ENCODE measurements at places on chromosomes 6 and 20.

- no peak for DNase-seq
Observed at GRCh38 chr6:48733581-48733980, 622.6 kb upstream of the PTCHD4 start.

DNA sequence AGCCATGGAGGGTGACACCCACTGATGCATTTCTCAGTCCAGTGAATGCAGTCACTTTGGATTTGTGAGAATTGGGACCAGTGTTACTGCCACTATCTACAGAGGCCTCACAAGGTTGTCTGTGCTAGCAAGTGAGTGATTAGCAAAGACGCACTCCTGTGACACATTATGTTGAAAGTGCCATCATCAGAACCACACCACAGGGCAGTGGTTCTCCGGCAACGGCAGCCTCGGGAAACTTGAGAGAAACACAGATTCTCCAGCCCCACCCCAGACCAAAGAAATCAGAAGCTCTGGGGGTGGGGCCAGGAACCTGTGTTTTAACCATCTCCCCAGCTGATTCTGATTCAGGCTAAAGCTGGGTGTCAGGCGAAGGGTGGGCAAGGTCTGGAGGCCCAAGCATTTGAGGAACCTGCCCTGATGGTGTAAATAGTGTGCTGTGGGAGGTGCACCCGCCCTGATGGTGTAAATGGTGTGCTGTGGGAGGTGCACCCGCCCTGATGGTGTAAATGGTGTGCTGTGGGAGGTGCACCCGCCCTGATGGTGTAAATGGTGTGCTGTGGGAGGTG is 39.9 kb downstream of the TMEM242 start:
- no peak for DNase-seq

GRCh38 chr20:48932375-48932941 is 10.9 kb downstream of the ARFGEF2 start:
- no peak for DNase-seq

- no peak for DNase-seq
Observed at GRCh38 chr6:102411796-102412195, 1018.3 kb downstream of the GRIK2 start.

- DNase-seq, result peak; percentile 30
Observed at GRCh38 chr20:37901654-37902503, 1.0 kb upstream of the VSTM2L start.

GRCh38 chr6:20929283-20929682 is 395.0 kb downstream of the CDKAL1 start:
- DNase-seq, result no peak

DNA sequence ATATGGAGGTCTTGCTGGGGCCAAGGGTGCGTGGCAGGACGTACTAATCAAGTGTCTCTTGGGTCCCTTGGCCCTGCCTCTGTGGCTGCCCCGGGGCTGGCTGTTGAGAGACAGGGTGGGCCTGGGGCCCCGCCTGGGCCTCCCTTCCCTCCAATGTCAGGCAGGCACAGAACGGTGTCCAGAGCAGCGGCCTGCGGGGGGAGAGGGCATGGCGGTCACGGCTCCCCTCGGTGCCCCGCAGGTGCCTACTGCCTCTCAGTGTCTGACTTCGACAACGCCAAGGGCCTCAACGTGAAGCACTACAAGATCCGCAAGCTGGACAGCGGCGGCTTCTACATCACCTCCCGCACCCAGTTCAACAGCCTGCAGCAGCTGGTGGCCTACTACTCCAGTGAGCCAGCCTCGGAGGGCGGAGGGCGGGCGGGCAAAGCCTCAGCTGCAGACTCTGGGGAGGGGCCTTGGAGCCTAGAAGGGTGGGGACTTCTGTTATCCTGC is 50.0 kb downstream of the SRC start:
- DNase-seq, result peak; percentile 70

DNA sequence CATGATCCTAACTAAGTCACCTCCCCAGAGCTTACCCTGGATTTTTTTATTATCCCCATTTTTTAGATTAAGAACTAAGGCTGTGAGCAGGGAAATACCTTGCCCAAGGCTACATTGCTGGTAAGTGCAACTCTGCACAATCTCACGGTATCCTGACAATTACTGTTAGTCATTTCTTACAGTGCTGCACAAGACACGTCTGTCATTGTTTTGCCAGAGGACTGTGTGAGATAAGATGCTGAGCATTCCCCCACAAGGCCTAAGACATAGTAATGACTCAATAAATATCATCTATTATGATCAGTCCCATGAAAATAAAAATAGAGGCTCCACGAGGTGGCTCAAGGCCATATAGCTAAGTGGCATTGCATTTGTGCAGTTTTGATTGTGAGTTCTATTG is 21.0 kb downstream of the PFDN4 start:
- DNase-seq, result no peak

DNA sequence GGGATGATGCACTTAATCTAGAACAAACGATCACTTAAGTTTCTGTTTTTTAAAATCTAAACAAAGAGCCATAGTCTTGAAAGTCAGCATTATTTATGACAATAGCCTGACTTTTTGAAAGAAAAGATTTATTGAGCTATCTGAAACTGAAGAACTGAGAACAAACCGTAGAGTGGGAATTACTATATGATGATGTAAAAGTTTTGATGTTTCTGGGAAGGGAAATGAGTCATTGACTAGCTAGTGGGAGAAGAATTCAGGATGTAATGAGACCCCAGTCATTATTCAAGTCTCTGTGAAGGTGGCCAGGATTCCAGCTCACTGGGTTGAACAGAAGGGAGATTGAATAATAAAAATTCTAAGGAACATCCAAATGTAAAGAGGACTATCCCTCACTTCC is 83.4 kb upstream of the FABP7 start:
- no peak for DNase-seq

GRCh38 chr6:17096652-17097051 is 5.2 kb upstream of the STMND1 start:
- no peak for DNase-seq

- no peak for DNase-seq
Observed at GRCh38 chr20:60300374-60300773, 342.2 kb downstream of the CDH26 start.

- no peak for DNase-seq
Observed at GRCh38 chr6:150140236-150140969, 2.4 kb upstream of the PPP1R14C start.

DNA sequence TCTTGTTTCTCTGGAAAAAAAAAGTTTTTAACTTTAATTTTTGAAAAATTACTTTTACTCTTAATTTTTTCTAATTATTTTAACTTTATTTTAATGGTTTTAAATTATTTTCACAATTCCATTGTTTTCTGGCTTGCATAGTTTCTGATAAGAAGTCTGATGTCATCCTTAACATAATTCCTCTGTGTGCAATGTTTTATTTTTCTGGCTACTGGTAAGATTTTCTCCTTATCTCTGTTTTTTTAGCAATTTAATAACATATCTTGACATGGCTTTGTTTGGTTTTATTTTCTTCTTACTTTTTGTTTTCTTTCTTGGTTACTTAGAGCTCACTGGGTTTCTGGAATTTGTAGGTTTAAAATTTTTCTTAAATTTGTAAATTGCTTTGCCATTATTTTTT is 114.8 kb downstream of the TBXT start:
- no peak for DNase-seq

DNA sequence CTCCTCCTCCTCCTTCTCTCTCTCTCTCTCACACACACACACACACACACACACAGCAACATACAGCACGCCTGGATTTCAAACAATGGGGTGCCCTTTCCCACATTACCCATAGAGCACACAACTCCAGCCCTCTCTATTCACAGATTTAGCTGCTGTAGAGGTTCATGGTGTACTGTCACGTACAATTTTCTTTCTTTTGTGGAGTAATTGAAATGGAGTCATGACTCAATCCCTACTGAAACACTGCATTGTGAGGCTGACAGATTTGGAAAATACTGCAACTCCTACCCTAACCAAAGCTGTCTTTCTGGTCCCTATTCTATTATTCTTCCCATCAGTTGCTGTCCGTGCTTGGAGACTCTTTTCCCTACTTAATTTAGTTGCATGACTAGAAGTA is 166.9 kb downstream of the EDN1 start:
- no peak for DNase-seq

DNA sequence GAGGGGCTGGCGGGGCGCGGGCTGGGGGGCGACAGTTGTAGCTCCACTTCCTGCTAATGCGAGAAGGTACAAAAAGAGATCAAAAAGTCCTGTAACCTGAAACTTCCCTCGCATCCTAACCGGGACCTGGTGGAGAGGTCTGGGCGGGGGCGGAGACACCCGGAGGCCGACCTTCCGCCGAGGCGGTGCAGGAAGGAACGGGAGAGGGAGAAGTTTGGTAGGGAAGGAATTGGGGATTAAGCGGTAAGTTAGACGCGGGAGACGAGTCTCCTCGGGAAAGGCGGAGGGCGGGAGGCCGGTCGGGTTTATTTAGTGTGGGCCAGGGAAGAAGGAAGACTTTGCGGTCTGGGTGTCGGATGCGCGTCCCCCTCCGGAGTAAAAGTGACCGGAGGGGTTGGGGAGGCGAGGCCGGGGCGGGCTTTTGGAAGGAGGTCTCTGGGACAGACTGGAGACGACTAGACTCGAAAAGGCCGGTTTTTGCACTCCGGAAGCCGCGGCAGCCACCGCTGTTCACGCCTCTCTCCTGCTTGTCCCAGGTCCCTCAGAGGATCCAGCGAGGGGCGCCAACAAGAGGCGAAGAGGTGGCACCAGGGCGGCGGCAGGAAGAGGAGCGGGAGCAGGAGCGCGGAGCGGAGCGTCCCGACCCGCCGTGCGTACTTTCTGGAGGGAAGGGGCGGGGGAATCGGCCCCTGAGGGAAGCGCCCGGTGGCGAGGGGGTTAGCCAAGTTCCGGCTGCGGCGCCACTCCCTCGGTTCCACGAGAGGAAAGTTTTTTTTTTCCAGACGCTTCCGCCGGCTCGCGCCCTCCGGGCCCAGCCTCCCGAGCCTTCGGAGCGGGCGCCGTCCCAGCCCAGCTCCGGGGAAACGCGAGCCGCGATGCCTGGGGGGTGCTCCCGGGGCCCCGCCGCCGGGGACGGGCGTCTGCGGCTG is 734 bp downstream of the TPBG start:
- no peak for DNase-seq

GRCh38 chr20:59004493-59004762 is 2.6 kb downstream of the CTSZ start:
- DNase-seq, result no peak

GRCh38 chr6:169518451-169518850 is 183.4 kb downstream of the WDR27 start:
- DNase-seq, result no peak

GRCh38 chr6:33481192-33481591 is 26.8 kb downstream of the ZBTB9 start:
- no peak for DNase-seq

GRCh38 chr6:154783229-154783628 is 50.0 kb downstream of the SCAF8 start:
- no peak for DNase-seq

DNA sequence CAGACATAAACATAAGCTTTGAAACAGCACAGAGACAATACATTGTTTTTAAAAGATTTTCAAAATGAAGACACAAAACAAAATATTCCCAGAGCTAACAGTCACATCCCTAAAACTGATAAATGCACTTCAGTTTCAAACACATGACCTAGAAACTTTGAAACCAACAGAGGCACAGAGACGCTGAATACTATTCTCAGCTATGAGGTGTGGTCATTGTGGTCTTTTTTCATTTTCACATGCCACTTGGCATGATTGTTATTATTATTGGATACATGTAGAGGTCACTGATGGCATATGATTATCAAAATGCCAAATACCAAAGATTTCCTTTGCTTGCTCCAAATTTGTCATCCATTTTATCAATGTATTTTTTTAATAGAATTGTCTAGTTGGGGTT is 306.9 kb downstream of the QKI start:
- DNase-seq, result no peak

DNA sequence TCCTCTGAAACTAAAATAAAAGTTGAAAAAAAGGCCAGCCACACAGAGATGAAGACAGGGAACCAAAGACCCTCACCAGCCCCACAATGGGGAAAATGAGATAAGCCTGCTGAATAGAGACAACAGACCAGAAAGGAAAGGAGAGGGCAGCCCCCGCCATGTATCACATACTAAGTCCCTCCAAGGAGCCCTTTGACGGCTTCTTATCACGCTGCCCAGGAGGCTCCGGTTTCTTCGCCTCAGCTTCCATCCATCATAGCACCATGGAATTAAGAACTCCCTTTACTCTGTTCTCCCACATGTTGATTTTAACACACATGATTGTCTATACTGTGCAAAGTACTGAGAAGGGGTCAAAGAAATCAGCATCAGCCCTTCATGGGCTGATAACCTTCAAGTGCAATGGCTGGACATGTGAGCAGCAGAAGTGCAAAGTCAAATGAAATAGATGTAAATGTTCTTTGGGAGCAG is 54.9 kb downstream of the MAP3K5 start:
- DNase-seq, result no peak

DNA sequence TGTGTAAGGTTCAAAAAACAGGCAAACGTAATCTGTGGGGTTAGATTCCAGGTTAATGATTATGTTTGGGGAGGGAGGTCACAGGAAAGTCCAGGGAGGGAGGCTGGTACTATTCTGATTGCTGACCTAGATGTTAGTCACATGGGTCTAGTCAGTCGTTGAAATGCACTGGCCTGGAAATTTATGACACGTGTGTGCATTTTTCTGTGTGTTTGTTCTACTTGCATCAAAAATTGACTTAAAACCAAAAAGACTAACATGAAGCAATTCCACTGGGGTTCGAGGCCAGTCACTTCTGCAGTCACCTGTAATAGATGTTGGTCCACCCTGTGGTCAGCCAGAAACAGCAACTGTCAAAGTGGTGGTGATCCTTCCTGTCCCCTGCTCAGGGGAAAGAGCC is 104.2 kb upstream of the MLN start:
- DNase-seq, result no peak

- no peak for DNase-seq
Observed at GRCh38 chr6:53750052-53750650, 44.7 kb upstream of the LRRC1 start.

DNA sequence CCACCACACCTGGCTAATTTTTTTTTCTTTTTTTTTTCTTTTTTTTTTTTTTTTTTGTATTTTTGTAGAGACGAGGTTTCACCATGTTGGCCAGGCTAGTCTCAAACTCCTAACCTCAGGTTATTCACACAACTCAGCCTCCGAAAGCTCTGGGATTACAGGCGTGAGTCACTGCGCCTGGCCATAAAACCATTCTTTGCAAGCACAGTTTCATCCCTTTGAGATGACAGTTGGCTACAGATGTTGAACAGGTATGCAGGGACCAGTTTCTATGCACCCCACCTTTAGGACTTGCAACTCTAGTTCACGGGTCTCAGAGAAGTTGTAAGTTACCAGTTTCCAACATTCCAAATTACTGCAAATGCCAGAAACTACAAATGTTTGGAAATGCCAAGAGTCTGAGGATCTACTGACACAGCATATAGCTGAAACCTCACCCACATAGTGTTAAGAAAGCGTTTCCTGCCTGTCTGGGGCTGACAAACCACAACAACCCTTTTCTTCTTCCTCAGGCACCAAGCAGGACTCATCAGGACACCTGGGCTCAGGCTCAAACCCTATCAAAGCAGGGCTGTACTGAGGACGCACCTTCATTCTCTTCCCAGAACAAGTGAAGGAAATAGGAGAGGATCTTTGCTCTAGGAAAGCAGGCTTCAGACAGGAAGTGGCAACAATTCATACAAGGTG is 22.9 kb downstream of the ARHGAP18 start:
- DNase-seq, result no peak

- no peak for DNase-seq
Observed at GRCh38 chr6:50270415-50270814, 220.7 kb upstream of the DEFB112 start.

Measured in NCI-H187 (cell line).